ENCODE measurements at places on chromosomes 6 and 20.

- DNase-seq = no peak
Measured at GRCh38 chr20:39670988-39671387, 708.8 kb downstream of the DHX35 start.

GRCh38 chr6:143549221-143549948, 37.9 kb upstream of the FUCA2 start:
- no peak for DNase-seq

DNA sequence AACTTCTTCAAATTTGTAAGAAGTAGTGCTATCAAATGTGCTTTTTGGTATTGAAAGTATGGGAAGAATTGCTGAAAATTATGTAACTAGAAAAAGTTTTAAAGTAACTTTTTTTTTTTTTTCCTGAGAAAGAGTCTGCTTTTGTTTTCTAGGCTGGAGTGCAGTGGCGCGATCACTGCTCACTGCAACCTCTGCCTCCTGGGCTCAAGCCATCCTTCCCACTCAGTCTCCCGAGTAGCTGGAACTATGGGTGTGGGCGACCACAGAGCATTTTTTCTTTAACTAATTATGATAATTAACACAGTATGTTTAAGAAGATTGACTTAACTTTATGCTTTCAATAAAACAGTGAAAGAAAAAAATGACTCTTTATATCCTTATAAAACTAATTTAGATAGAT, 38.4 kb downstream of the BMP5 start:
- DNase-seq = no peak

- DNase-seq = no peak
Measured at GRCh38 chr6:165663736-165664558, 906 bp upstream of the PDE10A start.
